Muscle of arm (tissue), 14 donors: ENCODE measurements at places on chromosomes 16 and 17. TPM values are rescaled to one million over a fixed set of nuclear protein-coding genes. Genes with fewer than 3 reads are reported as not detected.
A peak's percentile ranks its signal among the peaks of the same experiment; 100 is the strongest.

- DNase-seq, result no peak
Observed at GRCh38 chr16:54903047-54903446, 27.6 kb upstream of the IRX5 start.

GRCh38 chr17:61196302-61196704 lies 203.3 kb upstream of the TBX2 start:
- no peak for DNase-seq

DNA sequence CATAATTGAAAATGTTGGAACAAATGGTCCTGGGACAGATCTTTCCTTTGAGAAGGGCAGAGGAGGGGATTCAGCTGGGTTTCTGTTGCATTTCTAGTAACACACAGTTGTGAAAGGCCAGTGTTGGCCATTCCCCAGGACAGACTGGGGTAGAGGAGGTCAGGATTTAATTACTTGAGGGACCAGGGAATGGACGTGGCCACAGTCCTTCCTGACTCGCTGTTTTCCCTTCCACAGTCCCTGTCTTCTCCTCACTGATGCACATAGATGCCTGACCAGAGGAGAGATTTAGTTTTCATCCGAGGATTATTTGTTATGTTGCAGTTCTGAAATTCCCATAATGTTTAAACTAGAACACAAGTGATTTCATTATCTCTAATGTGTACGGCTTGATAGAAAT lies 25.2 kb upstream of the HEATR6 start:
- DNase-seq, result no peak

The HCRT gene
- polyA plus RNA-seq, result not detected

DNA sequence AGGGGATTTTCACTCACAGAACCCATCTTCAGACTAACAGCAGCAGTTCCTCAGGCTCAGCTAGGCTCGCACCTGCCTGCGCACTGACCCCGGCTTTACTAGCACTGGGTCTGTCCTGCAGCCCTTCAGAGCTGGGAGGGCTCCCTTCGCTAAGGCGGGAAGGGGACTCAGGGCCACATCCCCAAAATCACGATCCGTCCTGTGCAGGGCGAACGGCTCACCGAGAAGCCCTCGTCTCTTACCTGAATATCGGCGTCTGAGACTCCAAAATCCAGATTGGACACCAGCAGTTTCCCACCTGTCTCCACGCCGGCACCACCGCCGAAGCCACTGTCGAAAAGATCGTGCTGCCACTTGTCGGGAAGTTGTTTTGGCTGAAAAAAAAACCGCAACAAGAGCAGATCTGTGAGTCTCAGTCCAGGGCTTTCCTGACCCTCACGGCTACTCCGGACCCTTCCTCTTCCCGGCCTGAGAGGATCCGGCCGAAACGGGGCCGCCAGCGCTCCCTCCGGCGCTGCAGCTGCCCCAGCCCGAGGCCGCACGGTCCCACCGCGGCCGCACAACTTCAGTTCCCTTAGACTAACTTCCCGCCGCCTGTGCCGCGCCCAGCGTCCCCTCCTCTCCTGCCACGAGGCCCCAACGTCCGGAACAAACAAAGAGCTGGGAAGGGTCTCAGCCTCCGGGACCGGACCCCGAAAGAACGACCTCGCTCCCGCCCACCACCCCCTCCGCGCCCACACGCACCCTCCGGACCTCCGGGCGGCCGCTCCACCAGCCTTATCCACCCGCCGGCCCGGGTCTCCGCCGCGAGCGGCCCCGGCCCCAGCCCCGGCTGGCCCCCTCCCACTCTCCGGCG lies 711 bp downstream of the ALYREF start:
- no peak for DNase-seq

GRCh38 chr17:5257124-5257523 lies 22.5 kb upstream of the SCIMP start:
- no peak for DNase-seq

- no peak for DNase-seq
Observed at GRCh38 chr16:51971184-51971583, 575.8 kb downstream of the TOX3 start.

The EFNB3 gene
- 15.0 TPM for polyA plus RNA-seq

The WSCD1 gene
- polyA plus RNA-seq, result 36.7 TPM

GRCh38 chr16:75138636-75139035 lies 9.7 kb upstream of the ZFP1 start:
- DNase-seq, result no peak

The EIF1 gene
- 879 TPM for polyA plus RNA-seq

- DNase-seq, result no peak
Observed at GRCh38 chr16:48535369-48535787, 74.6 kb downstream of the N4BP1 start.

DNA sequence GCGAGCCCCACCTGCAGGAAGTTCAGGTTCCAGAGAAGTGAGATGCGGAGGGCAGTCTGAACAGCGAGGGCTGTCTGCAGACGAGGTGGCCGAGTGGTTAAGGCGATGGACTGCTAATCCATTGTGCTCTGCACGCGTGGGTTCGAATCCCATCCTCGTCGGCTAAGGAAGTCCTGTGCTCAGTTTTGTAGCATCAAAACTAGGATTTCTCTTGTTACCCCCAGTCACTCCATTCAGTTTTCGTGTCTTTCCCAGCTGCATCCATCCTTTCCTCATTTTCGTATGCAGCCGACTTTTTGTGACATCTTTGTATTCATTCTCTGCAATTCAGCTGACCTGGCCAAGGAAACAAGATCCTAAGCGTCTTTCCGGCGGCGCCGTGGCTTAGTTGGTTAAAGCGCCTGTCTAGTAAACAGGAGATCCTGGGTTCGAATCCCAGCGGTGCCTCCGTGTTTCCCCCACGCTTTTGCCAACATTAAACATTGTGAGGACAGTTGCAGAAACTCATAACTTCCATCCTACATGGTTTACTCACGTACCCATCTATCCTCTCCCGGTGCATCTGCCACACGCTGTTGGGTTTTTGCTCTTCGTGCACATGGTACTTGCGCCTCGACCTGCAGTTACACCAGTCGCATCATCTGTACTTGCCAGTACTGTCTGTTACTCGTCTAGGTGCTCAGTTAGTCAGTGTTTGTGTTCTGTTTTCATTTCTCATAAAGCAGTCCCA lies 3.0 kb downstream of the BORCS6 start:
- peak; percentile 98 for DNase-seq

The KRT36 gene
- polyA plus RNA-seq, result not detected

GRCh38 chr17:6953689-6954088 lies 42.2 kb upstream of the ALOX12 start:
- no peak for DNase-seq

DNA sequence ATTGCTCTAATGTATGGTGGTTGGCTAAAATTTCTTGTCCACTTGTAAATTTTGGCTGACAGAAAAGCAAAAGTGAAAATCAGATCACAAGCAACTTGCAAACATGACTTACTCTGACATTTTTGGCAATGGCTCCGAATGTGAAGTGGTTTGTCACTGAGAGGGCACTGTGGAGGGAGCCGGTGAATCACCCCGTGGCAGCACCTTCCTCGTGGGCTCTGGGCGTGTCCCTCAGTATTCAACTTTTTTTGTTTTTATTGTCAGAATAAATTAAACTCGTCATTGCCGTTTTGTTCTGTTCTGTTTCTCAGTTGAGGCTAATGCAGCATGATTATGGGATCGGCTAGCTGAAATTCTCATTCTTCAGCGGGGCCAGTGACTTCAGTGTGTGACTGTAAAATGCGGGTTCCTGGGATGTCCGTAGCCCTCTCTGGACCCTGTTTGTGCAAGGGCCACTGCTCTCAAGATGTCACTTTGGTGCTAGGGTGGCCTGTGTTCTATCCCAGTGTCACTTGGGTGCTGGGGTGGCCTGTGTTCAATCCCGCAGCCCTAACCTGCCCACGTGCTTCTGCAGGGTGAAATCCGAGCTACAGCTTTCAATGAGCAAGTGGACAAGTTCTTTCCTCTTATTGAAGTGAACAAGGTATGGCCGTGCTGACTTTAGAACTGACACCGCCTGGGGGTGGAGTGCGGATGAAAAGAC lies 48.8 kb downstream of the RPA1 start:
- DNase-seq, result no peak

DNA sequence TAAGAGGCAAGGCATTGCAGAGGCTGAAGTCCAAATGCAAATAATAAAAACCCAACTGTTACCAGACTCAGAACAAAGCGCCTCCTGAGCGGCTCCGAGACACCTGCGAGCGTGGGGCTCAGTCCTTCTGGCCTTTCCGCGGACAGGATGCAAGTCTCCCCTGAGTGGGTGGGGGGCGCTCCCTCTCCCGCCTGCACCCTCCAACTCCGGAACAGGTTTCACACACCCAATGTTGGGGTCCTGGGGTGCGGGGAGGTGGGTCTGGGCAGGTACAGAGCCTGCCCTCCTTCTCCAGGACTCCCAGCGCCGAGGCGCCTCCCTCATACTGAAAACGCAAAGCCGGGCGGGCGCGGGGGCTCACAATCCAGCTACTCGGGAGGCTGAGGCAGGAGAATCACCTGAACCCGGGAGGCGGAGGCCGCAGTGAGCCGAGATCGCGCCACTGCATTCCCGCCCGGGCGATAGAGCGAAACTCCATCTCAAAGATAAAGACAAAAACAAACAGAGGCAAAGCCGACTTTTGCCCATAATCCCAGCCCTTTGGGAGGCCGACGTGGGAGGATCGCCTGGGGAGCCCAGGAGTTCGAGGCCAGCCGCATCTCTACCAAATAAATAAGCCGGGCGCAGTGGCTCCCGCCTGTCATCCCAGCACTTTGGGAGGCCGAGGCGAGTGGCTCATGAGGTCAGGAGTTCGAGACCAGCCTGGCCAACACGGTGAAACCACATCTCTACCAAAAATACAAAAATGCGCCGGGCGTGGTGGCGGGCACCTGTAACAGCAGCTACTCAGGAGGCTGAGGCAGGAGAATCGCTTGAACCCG lies 893 bp downstream of the GINS2 start:
- DNase-seq, result no peak

DNA sequence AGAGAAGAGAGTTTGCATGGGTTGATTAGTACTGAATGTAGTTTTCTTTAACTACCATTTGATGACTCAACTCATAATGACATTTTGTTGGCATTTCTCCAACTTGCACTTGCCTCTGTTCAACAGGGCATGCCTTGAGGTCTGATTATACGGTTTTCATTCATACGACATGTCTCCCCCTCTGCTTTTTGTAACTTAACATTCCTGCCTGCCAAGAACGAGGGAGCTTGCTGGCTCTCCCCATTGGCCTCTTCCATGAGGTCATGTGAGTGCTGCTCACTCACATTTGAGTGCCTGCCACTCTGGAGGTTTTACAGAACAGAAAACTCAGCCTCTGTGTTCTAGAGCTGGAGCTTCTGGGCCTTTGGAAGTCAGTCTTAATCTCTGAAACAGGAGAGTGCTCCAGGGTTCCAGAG lies 19.7 kb downstream of the MAP2K6 start:
- peak; percentile 24 for DNase-seq

DNA sequence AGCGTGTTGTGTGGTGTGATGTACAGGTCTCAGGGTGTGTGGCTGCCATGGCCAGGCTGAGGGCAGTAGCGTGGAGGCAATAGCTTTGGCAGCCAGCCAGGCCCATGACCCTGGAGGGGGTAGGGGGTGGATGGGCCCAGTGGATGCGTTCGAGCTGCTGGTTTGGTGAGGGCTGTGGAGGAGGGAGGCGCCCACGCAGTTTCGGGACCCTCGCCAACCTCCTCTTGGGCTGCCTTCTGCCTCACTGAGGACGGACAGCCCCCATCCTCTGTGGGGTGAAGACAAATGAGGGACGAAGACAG lies 238.6 kb upstream of the GSE1 start:
- DNase-seq, result no peak

The MILR1 gene
- 3.5 TPM for polyA plus RNA-seq

GRCh38 chr16:2089706-2090480 lies 42.1 kb downstream of the TSC2 start:
- DNase-seq, result no peak

- peak; percentile 67 for DNase-seq
Observed at GRCh38 chr17:42682722-42683403, 532 bp downstream of the CNTNAP1 start.
